Hematopoietic multipotent progenitor cell treated with erythropoietin and hydrocortisone succinate and interleukin-3 and kit ligand, for 8 days (in vitro differentiated cells): ENCODE measurements at places on chromosomes 4 and X.

- no peak for DNase-seq
Observed at GRCh38 chr4:91171217-91171616, 1044.0 kb downstream of the CCSER1 start.

GRCh38 chr4:139887962-139888735 is 222.5 kb downstream of the MGST2 start:
- DNase-seq = no peak

- no peak for DNase-seq
Observed at GRCh38 chr4:41969671-41970070, 11.9 kb upstream of the DCAF4L1 start.

DNA sequence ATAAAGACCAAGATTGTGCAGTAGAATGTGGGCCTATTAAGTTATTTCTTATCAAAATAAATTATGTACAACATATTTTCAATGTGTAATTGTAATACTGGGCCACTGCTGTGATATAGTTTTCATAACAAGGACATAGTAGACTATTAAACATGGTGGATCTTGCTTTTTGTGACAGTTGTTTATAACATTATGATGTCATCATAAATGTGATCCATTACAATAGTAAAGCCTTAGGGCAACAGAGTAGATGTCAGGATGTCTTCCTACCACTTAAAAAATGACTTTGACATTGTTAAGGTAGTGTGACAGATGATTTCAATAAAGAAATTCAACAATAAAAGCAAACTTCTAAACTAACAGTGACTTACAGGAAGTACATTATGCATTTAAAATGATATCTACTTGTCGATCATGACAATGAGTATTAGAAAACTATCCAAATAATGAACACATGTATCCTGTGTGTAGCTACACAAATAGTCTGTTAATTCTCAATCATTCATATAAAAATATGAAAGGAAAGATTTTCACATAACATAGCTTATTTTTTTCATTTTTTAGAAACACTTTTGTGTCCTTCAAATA is 5.3 kb upstream of the AGA start:
- no peak for DNase-seq

GRCh38 chr4:167966143-167966542 is 126.2 kb upstream of the ANXA10 start:
- DNase-seq = no peak

- DNase-seq = no peak
Observed at GRCh38 chr4:135197641-135198040, 996.1 kb upstream of the PABPC4L start.

GRCh38 chr4:92189146-92189545 is 114.6 kb upstream of the GRID2 start:
- DNase-seq = no peak

GRCh38 chrX:82695066-82695465 is 813.0 kb upstream of the POU3F4 start:
- DNase-seq = no peak

DNA sequence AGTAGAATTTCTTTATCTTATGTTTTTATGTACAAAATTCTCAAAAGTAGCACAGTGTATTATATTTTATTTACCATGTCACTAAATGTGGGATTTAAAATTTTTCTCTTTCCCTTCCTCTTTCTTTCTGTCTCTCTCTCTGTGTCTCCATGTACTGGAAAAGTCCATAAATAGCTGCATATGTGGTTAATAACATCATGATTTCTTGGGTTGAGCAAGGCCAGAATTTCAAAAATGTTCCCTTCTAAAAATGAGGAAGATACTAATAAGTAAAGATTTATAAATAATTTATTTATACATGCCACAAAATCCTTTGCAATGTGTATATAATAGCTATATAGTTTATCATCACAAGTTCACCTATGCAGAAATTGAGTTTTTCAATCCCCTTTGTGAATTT is 29.1 kb upstream of the DKK2 start:
- no peak for DNase-seq

DNA sequence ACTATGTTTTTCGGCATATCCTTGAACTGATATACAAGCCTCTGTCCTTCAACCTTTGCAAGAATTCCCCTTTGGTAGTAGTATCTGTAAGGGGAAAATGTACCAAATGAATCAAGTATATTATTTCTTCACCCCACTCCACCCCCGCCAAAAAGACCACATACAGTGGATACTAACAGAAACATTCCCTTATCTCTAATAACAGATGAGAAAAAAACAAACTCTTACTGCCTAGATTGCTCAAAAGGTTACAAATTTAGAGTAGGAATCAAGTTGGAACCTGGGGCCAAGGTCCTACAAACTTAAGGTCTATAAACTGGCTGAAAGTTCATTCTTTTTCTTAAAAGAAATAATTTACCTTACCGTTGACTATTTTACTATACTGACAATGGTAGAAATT is 45.0 kb downstream of the NOCT start:
- DNase-seq = peak; percentile 41

- DNase-seq = no peak
Observed at GRCh38 chr4:149017002-149017734, 575.0 kb upstream of the NR3C2 start.
